ENCODE measurements at places on chromosomes 2 and 18. TPM values are rescaled to one million over a fixed set of nuclear protein-coding genes. Genes with fewer than 3 reads are reported as not detected.

GRCh38 chr2:15302154-15302553 lies 259.0 kb downstream of the NBAS start:
- no peaks in the 10 kb centered on the region for H3K36me3 ChIP-seq
- peaks cover 9% of the 10 kb centered on the region for H3K4me1 ChIP-seq
- H3K27me3 ChIP-seq: no peaks in the 10 kb centered on the region
- H3K4me3 ChIP-seq: no peak overlapping the region
- DNase-seq: no peak

GRCh38 chr2:231780123-231780908 lies 766 bp downstream of the PDE6D start:
- H3K4me1 ChIP-seq: peaks cover 4% of the 10 kb centered on the region
- peak overlapping the region; percentile 68 for H3K4me3 ChIP-seq
- peak; percentile 27 for DNase-seq
- no peaks in the 10 kb centered on the region for H3K27me3 ChIP-seq
- H3K36me3 ChIP-seq: no peaks in the 10 kb centered on the region

- no peaks in the 10 kb centered on the region for H3K27me3 ChIP-seq
- H3K4me3 ChIP-seq: no peak overlapping the region
- H3K27ac ChIP-seq: peak overlapping the region; percentile 14
- H3K4me1 ChIP-seq: peaks cover 28% of the 10 kb centered on the region
- no peaks in the 10 kb centered on the region for H3K36me3 ChIP-seq
- DNase-seq: no peak
Measured at GRCh38 chr18:27665264-27665799, 480.2 kb upstream of the CHST9 start.

- H3K27ac ChIP-seq: no peak overlapping the region
- DNase-seq: peak; percentile 45
- no peaks in the 10 kb centered on the region for H3K27me3 ChIP-seq
- H3K36me3 ChIP-seq: no peaks in the 10 kb centered on the region
- H3K4me1 ChIP-seq: peaks cover 38% of the 10 kb centered on the region
Measured at GRCh38 chr2:221518201-221518934, 53.7 kb downstream of the EPHA4 start.

MYO1B gene
- 38.8 TPM for total RNA-seq

Measured in cardiac muscle cell (in vitro differentiated cells and primary cell).